Heart left ventricle (tissue), 16 donors: ENCODE measurements at places on chromosomes 12 and 14. TPM values are rescaled to one million over a fixed set of nuclear protein-coding genes. Genes with fewer than 3 reads are reported as not detected.
A peak's percentile ranks its signal among the peaks of the same experiment; 100 is the strongest.

DNA sequence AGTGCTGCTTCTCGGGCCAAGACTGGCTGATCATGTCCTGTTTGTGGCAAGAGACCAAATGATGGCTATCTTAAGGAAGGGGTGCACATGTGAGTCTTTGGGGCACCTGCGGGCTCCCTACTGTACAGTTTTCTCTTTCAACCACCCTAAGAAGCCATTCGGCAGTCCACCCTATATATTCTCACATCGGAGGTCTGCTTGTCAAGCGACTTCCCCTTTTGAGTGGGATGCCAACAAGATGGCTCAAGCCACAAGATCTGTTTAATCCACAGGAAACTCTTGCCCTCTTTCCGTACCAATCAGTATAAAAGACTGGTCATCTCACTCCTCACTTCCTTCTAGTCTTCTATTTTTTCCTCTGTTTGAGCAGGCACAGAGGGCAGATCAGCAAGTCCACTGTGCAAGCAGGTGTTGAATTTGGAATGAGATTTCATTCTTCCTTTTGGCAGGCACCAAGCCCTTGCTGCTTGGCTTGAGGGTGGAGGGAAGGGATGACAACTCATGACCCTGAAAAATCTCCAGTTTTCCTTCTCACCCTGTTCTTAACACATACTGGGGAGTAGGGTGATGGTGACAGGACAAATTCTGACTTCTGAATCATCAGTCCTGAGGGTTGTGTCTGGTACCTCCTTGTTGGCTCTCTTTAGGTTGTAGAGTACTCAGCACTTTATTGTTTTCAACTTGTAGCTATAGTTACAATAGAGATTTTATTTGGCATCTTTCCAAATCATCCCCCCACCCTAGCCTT lies 17.6 kb downstream of the LACRT start:
- no peak for DNase-seq

SRRM4 gene
- 0.57 TPM for total RNA-seq

DNA sequence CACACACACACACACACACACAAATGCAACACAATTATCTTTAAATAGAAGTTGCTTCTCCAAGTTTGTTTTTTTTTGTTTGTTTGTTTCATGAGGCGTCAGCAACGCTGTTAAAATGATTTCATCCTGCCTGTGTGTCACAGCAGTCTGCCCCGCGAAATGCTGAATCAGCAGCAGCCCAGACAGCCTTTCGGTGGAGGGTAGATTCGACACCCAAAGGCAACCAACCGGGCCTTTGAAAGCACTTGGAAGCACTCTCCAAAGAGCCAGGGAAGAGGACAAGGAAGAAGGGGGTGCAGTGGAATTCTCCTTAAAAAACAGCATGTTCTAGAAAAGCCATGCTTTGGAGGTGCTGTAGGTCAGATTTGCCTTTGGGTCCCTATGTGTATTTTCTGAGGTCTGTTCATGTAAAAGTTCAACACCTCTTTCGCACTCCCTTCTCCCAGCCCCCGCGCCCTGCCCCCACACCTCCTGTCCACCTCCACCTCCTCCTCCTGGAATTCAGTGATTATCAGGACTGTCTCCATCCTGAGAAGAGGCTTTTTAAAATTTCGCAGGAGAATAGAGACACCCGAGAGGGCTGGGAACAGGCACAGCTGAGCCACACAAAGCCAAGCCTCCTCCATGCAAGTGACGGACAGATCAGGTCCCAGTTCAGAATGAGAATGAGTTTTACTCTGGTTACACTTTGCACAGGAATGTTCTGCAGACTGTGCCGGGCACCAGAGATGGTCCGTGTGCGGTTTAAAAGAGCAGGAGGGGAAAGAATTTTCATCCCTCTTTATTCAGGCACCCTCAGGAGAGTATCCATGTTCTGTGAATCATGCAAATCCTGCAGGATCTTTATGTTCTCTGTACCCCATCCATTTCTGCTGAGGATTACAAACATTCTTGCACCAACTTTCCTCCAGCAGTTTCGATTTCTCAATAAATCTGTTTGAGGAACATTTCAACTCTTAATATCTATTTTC lies 177.9 kb downstream of the ETV6 start:
- no peak for DNase-seq

SMIM41 gene
- total RNA-seq: not detected

MMP17 gene
- total RNA-seq: 1.1 TPM

DNA sequence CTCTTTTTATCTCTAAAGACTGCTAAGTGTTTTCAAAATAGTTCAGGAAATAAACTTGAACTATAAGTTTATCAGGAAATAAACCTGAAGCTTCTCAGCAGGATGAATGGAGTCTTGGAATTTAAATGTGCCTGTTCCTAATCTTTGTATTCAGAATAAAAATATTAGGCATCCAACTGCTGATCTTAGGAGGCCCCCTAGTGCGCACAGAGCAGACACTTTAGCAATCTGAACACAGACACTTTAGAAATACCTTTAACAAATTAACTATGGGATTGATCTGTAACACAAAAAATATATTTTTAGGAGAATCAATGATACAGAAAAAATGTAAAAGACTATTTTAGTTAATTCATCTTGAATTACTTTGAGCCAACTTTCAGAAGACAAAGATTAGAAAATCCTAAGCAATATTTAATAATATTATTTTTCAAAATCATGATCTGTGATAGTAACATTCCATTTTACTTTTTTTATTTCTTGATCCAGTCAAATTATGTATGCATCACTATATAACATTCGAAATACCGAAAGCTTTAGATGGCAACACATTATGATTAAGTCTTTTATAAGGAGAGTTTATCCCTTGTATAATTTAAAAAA lies 80.9 kb downstream of the SLC41A2 start:
- peak; percentile 33 for DNase-seq

GRCh38 chr12:28108599-28108998 lies 81.7 kb upstream of the CCDC91 start:
- DNase-seq: no peak

DNA sequence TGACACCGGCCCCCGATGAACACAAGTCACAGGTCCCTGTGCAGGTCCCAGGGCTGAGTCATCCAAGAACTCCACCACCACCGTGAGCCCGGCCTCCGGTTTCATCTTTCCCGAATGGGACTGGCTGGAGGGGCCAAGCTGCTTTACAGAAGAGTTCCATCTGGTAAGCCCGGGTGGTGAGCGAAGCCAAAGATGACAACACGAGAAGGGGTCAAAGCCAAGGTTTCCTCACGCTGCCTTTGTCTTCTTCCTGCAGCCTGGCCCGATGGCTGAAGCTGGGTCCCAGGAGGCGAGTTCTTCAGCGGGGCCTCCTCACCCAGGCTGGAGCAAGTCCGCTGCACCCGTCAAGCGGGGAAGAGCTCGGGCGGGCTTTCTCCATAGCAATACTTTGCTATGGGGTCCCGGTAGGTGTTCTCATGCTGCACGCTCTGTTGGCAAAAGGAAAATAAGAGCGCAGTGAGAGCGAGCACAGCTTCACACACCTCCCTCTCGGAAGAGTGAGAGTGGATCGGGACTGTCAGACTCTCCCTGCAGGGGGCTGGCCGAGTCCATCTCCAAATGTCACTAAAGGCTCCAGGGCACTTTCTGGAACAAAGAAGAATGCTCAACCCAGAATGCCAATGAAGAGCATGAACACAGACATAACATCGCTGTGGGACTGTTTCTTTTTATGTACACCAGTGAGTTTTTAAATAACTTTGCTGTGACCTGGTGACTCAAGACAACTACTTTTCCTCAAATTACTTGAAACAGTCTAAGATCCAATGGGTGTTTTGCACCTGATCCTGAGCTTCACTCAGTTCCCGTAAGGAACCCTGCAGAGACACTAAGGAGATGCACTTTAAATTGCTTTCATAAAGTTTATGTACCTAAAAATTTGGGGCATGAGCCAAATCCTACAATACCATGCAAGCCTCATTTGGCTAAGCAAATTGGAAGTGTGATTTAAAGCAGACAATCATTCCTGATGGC lies 20.1 kb downstream of the SPRING1 start:
- DNase-seq: peak; percentile 66

GRCh38 chr14:72543341-72543740 lies 350.6 kb downstream of the DPF3 start:
- DNase-seq: no peak

- DNase-seq: no peak
These were observed 39.4 kb upstream of the BTG1 start for GRCh38 chr12:92185052-92185451.

- no peak for DNase-seq
These were observed 10.7 kb downstream of the IFT81 start for GRCh38 chr12:110134691-110135411.

DNA sequence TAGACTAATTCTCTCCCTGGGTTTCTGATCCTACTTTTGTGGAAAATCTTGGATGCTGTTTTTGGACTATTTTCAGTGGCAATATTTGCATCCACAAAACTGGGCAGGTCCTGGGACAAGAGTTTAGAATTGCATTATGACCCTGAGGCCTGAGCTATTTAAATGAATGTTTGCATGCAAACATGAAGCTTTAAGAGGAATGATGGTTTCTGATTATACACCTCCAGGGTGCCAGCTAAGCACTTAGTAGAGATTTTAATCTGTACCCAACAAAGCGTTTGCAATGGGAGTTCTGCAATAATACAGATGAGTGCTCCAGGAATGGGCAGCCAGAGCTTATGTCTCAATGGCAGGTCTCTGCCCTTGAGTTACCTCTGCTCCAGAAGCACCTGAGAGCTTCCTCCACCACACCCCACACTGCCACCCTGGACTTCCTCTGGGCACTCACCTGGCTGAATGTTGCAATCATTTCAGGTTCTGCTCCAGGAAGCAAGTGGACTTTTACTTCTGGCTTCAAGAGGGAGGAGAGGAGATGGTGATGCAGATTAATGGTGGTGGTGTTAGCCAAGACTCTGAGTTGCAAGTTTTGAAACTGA lies 6.0 kb upstream of the SPTLC2 start:
- no peak for DNase-seq

DNA sequence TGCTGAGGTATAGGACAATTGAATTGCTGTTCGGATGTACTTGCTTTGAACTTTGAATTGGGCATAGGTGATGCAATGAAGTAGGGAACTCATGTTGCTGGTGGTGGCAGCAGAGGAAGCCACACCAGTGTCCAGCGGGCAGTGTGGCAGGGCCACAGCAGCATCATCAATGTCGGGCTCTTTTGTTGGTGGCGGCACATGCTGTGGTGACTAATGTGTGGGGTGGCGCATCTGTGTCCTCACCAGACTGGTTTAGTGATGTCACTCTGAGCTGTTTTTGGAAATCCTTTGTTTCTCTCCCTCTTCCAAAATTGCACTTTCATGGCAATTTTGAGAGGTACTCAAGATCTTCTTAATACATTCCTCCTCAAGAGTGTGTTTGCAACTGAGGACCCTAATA lies 187.6 kb downstream of the ETNK1 start:
- no peak for DNase-seq

COCH gene
- total RNA-seq: 0.23 TPM

DNA sequence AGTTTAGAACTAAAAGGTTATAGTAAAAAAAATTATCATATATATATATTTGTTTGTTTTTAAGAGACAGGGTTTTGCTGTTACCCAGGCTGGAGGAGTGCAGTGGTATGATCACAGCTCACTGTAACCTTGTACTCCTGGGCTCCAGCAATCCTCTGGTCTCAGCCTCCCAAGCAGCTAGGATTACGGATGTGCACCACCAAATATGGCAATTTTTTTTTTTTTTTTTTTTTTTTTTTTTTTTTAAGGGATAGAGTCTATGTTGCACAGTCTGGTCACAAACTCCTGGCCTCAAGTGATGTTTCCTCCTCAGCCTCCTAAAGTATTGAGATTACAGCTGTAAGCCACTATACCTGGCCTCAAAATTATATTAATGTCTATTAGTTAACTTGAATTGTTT lies 48.7 kb downstream of the PAPLN start:
- DNase-seq: no peak

DNA sequence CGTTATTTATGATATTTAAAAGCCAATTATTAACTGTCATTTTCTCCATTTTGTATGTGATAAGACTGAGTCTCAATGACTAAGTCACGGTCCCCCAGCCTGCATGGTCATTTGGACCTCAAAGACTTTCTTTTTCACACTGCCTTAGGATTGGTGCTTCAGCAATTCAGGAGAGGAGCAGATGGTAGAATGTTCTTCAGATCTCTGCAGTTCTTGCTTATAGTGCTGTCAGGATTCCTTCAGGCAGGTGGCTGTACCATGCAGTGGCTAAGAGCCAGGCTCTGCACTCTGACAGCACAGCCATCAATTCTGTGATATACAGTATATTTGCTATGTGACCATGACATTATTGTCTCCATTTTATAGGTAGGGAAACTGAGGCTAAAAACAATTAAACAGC lies 18.7 kb downstream of the SSPN start:
- DNase-seq: no peak

DNA sequence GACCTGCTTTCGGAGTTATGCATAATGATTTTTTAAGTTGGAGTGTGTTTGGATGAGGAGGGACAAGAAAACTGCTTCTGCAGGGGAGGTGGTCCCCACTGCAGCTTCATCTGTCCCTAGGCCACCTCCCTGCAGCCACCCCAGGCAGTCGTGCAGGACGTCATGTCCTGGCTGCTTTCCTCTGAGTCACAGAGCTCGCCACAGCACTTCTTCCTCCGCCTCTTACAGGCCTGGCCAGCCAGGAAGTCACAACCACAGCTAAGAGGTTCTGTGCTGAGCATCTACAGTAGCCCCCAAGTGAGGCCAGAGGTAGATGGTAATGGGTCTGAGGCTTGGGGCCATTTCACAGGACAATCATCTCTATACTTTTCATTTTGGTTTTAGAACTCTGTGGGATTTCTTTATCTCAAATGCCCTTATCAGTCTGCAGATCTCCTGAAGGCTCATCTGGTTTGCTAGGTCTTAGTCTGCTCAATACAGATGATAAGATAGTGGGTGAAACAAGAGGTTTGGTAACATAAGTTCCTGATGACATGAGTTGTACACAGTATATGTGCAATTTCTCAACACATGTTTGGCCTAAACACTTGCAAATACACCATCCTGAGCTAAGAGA lies 106.4 kb downstream of the ARF6 start:
- DNase-seq: peak; percentile 81

FOXN4 gene
- not detected for total RNA-seq

DNA sequence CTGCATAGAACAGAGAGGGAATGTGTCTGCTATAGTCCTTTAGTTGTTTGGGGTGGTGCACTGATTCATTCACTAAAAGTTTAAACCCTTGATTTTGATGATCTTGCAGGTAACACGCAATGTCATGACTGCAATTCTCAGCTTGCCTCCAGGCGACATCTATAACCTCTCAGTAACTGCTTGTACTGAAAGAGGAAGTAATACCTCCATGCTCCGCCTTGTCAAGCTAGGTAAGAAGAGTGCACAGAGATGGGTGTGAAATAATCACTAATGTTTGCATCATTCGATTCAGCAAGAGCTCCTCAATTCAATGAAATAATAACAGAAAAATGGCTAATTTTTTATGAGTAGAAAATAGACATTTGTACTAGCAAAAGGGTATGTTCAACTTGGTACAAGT lies 203.7 kb downstream of the PTPRO start:
- no peak for DNase-seq
